ENCODE measurements at places on chromosomes 1 and 21.
A peak's percentile ranks its signal among the peaks of the same experiment; 100 is the strongest.

DNA sequence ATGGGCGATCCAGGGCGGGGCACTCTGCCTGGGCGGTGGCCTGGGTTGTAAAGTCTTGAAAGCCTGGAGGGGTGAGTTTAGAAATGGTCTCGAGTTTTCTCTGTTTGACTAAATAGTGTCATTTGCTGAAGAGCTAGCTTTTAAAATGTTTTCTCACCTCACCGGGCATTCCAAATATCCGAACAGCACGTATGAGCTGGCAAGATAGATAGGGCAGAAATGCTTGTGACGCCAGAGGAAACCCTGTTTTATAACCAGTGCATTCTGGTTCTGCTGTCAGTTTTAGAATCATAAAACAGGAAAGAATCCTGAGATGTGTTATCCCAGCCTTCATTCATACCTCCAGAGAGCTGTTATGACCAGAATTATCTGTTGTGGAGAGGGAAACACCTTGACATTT, 725 bp downstream of the RTCA start:
- no peak for DNase-seq

DNA sequence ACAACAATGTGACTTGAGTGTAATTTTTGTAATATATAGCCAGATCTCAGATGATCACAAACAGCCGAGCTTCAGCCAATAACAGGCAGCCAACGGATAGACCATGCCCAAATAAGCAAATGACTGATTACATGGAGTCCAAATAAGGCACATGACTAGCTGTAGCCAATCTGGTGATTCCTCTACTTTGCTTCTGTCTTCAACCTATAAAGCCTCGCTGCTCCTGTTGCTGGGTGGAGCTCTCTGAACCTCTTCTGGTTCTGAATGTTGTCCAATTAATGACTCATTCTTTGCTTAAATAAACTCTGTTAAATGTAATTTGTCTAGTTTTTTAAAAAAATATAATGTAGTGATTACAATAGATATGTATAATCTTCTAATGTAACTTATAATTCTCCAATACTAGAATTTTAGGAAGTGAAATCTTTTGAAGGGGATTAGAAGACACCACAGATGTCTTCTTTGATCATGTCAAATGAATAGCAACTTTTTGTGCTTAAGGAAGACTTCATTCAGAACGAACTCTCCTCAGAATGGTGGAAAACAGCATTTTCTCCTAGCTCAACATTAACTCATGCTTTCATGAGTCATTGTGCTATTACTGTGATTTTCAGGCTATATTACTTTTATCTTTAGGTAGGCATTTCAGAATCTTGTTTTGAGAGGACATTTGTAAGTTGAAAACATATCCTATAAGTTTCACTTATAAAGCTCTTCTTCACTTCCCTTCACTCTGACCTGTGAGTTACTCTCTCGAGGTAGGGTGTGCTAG, 857.8 kb upstream of the B3GALT2 start:
- DNase-seq, result no peak

- no peak for DNase-seq
Observed at GRCh38 chr1:150185481-150185880, 35.8 kb downstream of the PLEKHO1 start.

DNA sequence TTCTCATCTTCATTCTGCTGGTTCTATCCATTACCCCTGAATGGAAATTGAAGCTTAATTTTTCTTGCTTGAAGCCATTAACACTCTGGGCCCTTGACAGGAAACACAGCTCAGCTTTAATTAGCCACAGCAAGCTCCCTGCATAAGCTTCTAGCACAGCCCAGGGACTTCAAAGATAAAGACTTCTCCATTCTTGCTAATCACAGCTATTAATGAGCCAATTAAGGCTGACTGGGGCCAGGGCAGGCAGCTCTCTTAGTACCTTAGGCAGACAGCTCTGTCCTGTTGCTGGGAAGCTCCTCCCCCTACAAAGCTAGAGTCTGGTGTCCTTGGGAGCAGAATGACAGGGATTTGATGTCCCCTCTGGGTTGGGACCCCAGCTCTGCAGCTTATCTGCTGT, 27.9 kb upstream of the TRABD2B start:
- no peak for DNase-seq

- DNase-seq, result no peak
Observed at GRCh38 chr1:147591261-147591891, 50.1 kb downstream of the BCL9 start.

GRCh38 chr1:169031566-169032224, 74.8 kb upstream of the ATP1B1 start:
- DNase-seq, result no peak

- peak; percentile 74 for DNase-seq
Observed at GRCh38 chr1:156504438-156504813, 3.9 kb upstream of the MEF2D start.

GRCh38 chr1:234980291-234980644, 148.4 kb downstream of the TOMM20 start:
- DNase-seq, result no peak

DNA sequence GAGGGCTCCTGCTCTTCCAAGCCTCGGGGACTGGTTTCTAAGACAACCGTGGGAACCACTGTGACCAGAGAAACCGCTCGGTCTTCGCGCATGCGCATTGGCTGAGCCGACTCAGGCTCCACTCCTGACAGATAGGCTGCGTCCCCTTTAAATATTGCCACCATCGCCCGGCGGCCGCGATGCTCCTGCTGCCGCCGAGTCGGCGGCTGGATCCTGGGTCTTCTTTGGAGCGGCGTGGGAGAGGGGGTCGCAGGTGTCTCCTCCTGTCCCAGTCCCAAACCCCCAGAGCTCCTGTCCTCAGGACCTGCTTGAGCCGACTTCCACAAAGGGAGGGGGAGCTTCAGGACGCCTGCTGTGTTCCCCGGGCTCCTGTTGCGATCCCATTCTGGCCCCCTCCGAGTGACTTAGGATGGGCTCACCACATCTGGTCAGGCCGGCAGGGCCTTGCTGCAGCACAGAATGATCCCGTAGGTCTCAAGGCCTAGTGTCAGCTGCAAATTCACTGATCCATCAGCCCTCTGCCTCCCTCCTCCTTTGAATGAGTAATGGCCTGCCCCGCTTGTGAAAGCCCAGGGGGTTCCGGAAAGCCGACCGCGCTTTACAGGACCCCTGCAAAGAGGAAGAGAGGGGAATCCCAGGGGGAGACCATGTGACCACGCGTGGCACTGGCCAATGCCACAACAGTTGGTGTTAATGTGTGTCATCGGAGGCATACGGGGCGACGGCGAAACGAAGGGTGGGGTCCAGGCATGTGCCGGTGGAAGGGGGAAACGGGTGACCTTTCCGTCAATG, 683.2 kb upstream of the TPTE start:
- no peak for DNase-seq

DNA sequence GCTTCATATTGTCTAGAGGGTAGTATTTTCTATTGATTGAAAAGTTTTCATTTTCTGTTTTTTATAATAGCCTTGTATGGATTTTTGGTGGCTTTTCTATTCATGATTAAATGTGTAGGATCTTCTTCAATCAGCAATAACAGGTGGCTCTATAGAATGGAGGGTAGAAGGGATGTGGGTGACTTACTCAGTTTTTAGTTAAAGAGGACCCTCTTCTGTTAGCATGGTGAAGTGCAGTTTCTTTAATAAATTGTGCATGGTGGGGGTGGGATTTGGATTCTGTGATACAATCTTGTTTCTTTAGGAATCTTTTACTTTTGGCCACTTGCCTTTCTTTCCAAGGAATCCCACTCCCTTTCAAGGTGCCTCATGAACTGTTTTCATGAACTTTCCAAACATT, 64.7 kb downstream of the SLC35A3 start:
- peak; percentile 32 for DNase-seq

DNA sequence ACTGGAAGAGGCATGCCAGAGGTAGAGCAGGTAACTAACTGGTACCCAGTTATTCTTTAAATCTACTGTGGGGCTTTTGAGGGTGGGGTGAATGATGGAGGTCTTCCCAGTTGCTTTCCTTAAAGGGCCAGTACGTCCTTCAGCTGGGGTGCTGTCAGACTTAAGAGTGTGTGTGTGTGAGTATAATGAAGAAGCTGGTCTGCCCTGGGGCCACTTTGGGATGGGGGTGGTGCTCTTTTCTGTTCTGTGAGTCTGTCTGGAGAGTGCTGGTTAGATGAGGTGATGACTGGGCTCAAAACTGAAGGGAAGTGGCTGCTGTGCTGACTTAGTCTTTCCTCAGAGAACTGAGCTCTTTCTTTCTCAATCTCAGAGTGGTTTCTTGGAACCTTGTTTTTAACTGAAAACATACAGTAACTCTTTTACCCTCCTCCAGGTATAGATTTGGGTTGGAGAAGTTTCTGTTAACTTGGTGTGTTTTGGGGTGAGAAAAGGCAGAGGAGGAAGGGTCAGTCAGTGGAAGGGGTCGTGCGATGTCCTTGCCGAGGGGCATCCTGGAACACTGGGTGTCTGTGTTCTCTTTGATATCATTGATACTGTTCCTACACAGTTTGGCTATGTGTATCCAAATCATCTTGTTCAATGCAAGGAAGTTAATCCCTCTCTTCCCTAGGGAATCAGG, 746 bp downstream of the MACF1 start:
- no peak for DNase-seq

- DNase-seq, result no peak
Observed at GRCh38 chr1:32309960-32310359, 18.1 kb downstream of the HDAC1 start.

- DNase-seq, result no peak
Observed at GRCh38 chr1:38555130-38555529, 304.4 kb downstream of the RRAGC start.

- DNase-seq, result no peak
Observed at GRCh38 chr1:74592580-74593355, 80.4 kb upstream of the LRRC53 start.

DNA sequence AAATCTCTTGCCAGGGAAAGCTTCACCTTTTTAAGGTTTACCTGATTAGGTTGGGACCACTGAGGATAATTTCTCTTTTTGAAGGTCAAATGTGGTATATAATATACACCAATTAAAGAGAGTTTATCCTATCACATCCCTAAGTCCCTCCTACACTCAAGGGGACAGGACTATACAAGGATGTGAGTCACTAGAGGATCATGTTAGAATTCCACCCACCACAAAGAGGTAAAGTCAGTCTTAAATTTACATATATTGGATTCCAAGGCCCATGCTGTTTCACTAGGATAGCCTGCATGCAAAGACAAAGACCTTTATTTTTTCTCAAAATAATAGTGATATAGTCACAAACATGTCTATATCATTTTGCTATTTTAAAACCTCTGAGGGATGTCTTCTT, 164.4 kb downstream of the GIPC2 start:
- no peak for DNase-seq

All from NCI-H2081 (cell line).